ENCODE measurements at places on chromosomes 3 and 15.

DNA sequence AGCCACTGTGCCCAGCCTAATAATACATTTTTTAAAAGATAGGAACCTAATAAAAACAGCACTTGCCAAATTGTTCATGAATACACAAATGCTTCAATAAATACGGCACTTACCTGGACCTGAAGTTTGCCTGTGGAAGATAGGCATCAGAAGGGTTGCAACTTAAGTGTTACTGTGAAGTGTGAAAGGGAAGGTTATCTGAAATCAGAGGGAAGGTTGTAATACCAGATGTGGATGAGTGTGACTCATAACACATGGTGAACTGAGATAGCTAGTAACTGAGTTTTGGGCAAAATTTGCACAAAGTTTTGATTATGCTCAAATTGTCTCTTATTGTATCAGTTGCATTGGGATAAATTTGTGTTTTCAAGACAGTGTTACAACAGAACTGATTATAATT lies 68.0 kb downstream of the ATP11B start:
- H3K4me1 ChIP-seq: no peaks in the 10 kb centered on the region
- no peaks in the 10 kb centered on the region for H3K27me3 ChIP-seq
- H3K4me3 ChIP-seq: no peak overlapping the region

- H3K27me3 ChIP-seq: peaks cover 23% of the 10 kb centered on the region
- H3K4me1 ChIP-seq: no peaks in the 10 kb centered on the region
- no peak overlapping the region for H3K27ac ChIP-seq
- no peak for ATAC-seq
- H3K36me3 ChIP-seq: no peaks in the 10 kb centered on the region
- no peak overlapping the region for H3K4me3 ChIP-seq
Measured at GRCh38 chr3:13710251-13710650, 161.3 kb downstream of the FBLN2 start.

- no peak for ATAC-seq
- no peak overlapping the region for H3K27ac ChIP-seq
- no peaks in the 10 kb centered on the region for H3K27me3 ChIP-seq
- no peaks in the 10 kb centered on the region for H3K4me1 ChIP-seq
- no peak overlapping the region for H3K4me3 ChIP-seq
- no peaks in the 10 kb centered on the region for H3K36me3 ChIP-seq
Measured at GRCh38 chr3:85476891-85477495, 518.2 kb downstream of the CADM2 start.

DNA sequence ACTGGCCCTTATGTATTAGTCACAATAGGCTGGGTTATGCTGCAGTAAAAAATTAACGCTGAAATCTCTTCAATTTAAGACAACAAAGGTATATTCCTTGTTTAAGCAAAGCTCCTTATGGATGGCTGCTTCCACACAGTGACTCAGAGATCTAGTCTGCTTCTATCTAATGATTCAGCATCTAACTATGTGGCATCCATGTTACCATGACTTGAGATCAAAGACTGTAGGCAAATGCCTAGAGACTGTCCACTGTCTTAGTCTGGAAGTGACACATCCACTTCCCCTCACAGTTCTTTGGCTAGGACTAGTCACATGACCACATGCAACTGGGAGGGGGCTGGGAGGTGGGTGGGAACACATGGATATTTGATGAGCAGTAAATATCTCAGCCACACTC lies 61.3 kb upstream of the PSMD6 start:
- no peak overlapping the region for H3K4me3 ChIP-seq
- no peak for ATAC-seq
- H3K27me3 ChIP-seq: no peaks in the 10 kb centered on the region
- no peak overlapping the region for H3K27ac ChIP-seq
- no peaks in the 10 kb centered on the region for H3K4me1 ChIP-seq

- H3K27ac ChIP-seq: no peak overlapping the region
- no peak overlapping the region for H3K4me3 ChIP-seq
- no peaks in the 10 kb centered on the region for H3K4me1 ChIP-seq
Measured at GRCh38 chr3:113954091-113954685, 6.4 kb downstream of the ZDHHC23 start.

GRCh38 chr15:53837263-53837662 lies 77.8 kb upstream of the WDR72 start:
- no peak overlapping the region for H3K27ac ChIP-seq
- no peak for ATAC-seq
- H3K4me1 ChIP-seq: peaks cover 5% of the 10 kb centered on the region
- H3K27me3 ChIP-seq: no peaks in the 10 kb centered on the region
- H3K4me3 ChIP-seq: no peak overlapping the region

DNA sequence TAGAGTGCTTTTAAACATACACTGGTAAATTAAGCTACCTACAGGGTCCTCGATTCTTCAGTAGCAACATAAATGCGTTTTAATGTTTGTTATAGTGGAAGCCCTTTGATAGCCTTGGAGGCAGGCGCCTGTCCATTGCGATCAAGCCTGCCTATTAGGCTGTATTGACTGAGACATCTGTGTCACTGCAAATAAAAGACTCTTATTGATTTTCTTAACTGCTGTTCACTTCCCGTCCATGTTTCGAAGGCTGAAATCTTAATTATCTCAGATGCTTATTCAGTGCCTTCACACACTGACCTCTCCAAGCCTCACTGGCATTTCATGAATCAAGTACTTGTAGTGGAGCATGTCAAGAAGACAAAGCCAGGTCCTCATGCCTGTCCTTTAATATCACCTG lies 51.1 kb downstream of the MAP2K5 start:
- H3K4me1 ChIP-seq: no peaks in the 10 kb centered on the region
- peaks cover 63% of the 10 kb centered on the region for H3K36me3 ChIP-seq
- ATAC-seq: no peak

DNA sequence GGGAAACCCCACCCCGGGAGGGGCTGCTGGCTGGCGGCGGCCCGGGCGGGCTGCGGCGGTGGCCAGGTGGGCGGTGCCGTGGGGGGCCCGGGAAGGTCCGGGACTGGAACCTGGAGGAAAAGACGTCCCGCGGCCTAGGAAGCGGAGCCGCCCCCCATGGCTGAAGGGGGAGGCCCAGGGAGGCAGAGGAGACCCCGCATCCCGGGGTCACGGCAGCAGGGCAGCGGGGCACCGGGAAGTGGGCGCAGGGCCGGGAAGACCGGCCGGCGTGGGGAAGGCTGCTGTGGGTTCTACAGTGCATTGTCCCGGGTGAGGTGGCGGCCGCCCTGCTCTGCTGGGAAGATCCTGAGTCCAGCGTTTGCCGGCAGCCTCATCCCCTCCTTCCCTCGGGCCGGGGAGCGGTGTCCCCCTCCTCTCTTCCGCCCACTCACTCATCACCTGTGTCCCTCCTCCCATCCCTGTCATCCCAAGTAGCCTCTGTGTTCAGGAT lies 525 bp upstream of the FSTL1 start:
- H3K27ac ChIP-seq: peak overlapping the region; percentile 97
- no peaks in the 10 kb centered on the region for H3K27me3 ChIP-seq
- peaks cover 4% of the 10 kb centered on the region for H3K36me3 ChIP-seq
- H3K4me1 ChIP-seq: peaks cover 14% of the 10 kb centered on the region
- H3K4me3 ChIP-seq: peak overlapping the region; percentile 70

GRCh38 chr3:45984331-45985312 lies 11.0 kb downstream of the FYCO1 start:
- H3K4me3 ChIP-seq: no peak overlapping the region
- peaks cover 71% of the 10 kb centered on the region for H3K4me1 ChIP-seq
- peak overlapping the region; percentile 86 for H3K27ac ChIP-seq
- H3K27me3 ChIP-seq: no peaks in the 10 kb centered on the region
- H3K36me3 ChIP-seq: peaks cover 50% of the 10 kb centered on the region

- ATAC-seq: no peak
- H3K27ac ChIP-seq: no peak overlapping the region
- no peaks in the 10 kb centered on the region for H3K27me3 ChIP-seq
- no peak overlapping the region for H3K4me3 ChIP-seq
- H3K4me1 ChIP-seq: no peaks in the 10 kb centered on the region
Measured at GRCh38 chr3:26358405-26358804, 264.2 kb upstream of the LRRC3B start.

DNA sequence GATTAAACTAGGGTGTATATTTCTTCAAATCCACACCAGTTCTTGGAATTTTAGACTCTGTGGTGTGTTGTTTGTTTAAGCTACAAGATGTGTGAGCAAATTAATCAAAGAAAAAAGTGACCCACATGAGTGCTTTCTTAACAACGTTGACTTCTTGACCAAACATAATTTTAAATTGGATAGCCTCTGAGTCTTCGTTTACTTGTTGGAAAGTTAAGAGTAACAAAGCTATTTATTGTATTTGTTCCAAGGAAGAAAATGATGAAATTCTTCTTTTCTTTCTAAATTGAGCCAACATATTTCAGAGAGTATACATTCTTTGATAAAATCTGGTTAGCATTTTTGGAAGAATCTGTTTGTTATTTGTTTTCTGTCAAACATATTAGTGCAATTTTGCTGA lies 99.9 kb upstream of the IGSF10 start:
- H3K4me1 ChIP-seq: peaks cover 30% of the 10 kb centered on the region
- H3K27ac ChIP-seq: no peak overlapping the region
- no peak overlapping the region for H3K4me3 ChIP-seq
- no peaks in the 10 kb centered on the region for H3K36me3 ChIP-seq

GRCh38 chr15:65389226-65389625 lies 11.4 kb upstream of the IGDCC3 start:
- H3K27ac ChIP-seq: no peak overlapping the region
- no peaks in the 10 kb centered on the region for H3K36me3 ChIP-seq
- no peak overlapping the region for H3K4me3 ChIP-seq
- H3K27me3 ChIP-seq: peaks cover 21% of the 10 kb centered on the region
- H3K4me1 ChIP-seq: no peaks in the 10 kb centered on the region

DNA sequence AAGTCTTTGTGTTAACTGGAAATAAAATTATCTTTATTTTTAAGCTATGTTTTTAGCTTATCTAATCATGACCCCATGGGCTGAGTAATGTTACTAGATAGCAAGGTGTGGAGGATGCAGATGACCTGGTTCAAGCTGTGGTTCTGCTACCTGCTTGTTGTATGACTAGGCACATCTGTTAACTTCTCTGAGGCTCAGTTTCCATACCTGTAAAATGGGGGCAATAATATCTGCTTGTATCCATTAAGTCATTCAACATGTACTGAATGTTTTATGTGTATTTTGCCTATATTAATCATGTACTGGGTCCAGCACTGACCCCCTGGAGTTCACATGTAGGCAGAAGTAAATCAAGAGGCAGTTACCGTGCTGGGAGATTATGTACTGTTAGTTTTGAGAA lies 51.5 kb downstream of the CEMIP start:
- no peak for ATAC-seq
- no peaks in the 10 kb centered on the region for H3K27me3 ChIP-seq
- no peaks in the 10 kb centered on the region for H3K4me1 ChIP-seq
- no peak overlapping the region for H3K27ac ChIP-seq
- no peaks in the 10 kb centered on the region for H3K36me3 ChIP-seq

- H3K36me3 ChIP-seq: no peaks in the 10 kb centered on the region
- H3K27ac ChIP-seq: no peak overlapping the region
- H3K4me1 ChIP-seq: no peaks in the 10 kb centered on the region
- H3K4me3 ChIP-seq: no peak overlapping the region
- no peaks in the 10 kb centered on the region for H3K27me3 ChIP-seq
- ATAC-seq: no peak
Measured at GRCh38 chr15:82802497-82802896, 3.4 kb downstream of the FSD2 start.

GRCh38 chr3:112335434-112335781 lies 2.5 kb downstream of the CD200 start:
- H3K4me1 ChIP-seq: peaks cover 19% of the 10 kb centered on the region
- H3K4me3 ChIP-seq: no peak overlapping the region
- H3K36me3 ChIP-seq: no peaks in the 10 kb centered on the region
- H3K27me3 ChIP-seq: peaks cover 5% of the 10 kb centered on the region
- no peak for ATAC-seq
- peak overlapping the region; percentile 82 for H3K27ac ChIP-seq

DNA sequence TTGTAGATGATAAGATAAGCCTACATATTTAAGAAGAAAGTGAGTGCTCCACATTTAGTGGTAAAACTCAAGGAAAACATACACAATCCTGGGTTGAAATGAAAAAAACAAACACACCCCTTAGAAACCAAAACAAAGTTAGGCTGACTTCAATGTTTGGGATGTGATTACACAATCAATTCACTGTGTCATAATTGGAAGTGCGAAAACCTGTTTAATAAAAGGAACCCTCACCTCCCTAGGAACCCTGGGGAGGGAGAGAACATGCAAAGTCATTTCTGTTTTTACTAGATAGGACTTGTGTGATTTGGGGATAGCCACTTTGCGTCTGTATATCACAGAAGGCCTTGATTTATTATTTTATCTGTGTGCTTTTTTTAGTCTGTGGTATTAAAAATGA lies 275.0 kb downstream of the NFKBIZ start:
- ATAC-seq: peak; percentile 67
- H3K4me1 ChIP-seq: peaks cover 2% of the 10 kb centered on the region
- peak overlapping the region; percentile 56 for H3K27ac ChIP-seq

- H3K4me3 ChIP-seq: no peak overlapping the region
- ATAC-seq: no peak
- H3K27ac ChIP-seq: no peak overlapping the region
- no peaks in the 10 kb centered on the region for H3K4me1 ChIP-seq
Measured at GRCh38 chr3:59407425-59407824, 357.6 kb upstream of the CFAP20DC start.

DNA sequence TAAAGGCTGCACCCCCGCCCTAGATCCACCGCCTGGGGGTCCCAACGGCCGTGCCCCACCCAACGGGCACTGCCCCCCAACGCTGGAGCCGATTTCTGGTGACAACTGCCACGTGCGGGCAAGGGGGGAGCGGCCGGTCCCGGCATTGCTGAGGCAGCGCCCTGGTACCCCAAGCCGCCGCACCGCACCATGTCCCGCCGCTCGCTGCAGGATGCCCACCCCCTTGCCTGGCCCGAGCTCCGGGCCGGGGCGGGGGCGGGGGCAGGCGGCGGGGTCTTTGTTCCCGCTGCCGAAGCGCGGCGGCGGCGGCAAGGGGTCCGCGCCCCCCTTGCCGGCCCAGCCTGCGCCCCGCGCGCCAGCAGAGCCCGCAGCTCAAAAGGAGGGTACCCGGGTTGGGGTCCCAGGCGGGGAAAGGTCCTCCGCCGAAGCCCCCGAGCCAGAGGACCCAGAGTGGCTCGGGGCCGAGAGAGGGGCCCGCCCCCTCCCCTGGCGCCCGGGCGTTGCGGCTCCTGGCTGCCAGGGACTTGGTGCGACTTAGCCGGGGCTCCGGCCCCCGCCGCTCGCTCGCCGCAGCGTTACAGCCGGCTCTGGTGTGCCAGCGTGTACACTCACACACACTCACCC lies 678 bp downstream of the SEMA7A start:
- H3K4me1 ChIP-seq: peaks cover 15% of the 10 kb centered on the region
- H3K4me3 ChIP-seq: peak overlapping the region; percentile 57
- no peaks in the 10 kb centered on the region for H3K36me3 ChIP-seq
- ATAC-seq: no peak

All from gastroesophageal sphincter (tissue), 4 donors.